ENCODE measurements at places on chromosomes 5 and 9. TPM values are rescaled to one million over a fixed set of nuclear protein-coding genes. Genes with fewer than 3 reads are reported as not detected.

DNA sequence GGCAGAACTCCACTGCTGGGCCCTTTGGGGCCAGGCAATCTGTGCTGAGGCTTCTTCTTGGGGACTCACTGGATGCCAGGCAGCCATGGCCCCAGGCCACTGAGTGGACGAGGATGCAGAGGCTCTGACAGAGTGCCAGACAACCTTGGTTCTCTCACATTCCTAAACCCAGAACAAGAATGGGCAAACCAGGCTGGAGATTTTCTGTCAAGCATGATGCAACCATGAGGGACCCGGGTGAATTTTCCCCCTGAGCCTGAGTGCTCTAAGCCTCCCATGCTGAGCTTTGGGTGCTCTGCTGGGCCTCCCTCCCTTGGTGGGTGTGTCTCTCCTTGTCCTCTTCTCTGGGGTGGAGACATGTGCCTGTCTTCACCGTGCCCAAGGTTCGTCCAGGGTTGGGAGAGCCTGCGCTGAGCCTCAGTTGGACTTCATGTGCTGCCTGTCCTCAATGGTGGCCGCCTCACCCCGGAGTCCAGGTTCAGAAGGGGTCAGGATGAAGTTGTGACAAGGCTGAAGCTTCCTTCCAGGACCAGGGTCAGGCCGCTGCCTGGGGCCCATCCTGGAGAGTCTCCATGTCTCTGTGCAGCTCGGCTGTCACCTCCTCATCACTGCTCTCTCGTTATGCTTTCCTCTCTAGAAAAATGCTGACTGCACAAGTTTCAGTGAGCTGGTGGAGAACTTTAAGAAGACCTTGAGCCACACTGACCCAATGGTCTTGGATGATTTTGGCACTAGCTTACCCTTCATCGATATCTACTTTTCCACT, 24.1 kb downstream of the PITX1 start:
- DNase-seq = no peak

DNA sequence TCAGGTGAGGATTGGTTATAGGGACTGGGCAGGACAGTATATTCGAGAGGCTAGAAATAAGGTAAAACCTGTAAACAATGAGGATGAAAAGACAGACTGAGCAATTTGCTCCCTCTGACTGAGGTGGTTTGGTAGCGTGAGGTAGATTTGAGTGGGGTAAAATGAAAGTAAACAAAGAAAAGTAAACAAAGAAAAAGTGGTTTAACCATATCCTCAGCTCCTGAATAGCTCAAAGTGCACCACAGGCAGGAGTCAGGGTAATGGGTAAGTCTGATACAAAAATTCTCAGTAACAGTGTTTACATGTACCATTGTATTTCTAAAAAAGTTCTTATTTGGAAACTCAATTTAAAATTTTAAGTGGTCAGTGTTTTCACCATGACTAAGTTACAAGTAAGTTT, 203.1 kb upstream of the ARRDC3 start:
- DNase-seq = no peak

GRCh38 chr9:70263421-70263820, 4.6 kb downstream of the SMC5 start:
- DNase-seq = no peak

DNA sequence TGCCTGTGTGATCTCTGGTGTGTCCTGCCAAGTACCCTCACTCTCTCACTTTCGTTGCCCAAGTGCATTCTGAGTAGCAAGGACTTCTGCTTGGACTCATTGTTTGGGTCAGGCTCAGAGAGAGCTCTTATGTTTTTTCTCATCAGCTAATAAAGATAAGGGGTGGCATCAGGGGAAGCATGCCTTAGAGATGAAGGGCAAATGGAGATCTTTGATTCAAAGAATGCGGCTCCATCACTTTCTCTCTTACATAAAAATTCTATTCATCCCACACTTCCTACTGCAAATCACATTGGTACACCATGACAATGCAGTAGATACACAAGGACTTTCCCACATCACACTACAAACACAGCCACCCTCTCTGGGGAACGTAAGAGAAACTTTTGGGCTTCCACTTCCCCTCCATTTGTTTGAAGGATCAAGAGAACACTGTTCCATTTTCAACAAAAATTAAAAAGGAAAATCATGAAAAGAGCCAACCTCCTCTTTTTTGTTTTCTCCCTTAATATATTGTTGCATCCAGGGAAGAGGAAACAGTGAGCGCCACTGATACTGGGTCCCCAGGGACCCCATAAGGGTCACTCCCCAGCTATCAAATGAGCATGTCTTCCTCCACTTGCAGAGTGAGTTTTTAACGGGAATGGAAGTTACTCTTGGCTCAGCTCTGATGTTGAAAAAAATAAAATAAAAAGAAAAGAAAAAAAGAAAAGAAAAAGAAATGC, 73.0 kb downstream of the ZNF366 start:
- DNase-seq = no peak

The RXFP3 gene
- not detected for total RNA-seq

The ZNF883 gene
- total RNA-seq = 5.7 TPM

The DDX4 gene
- not detected for total RNA-seq
